Renal cortex interstitium (tissue), 15 donors: ENCODE measurements at places on chromosomes 4 and X. TPM values are rescaled to one million over a fixed set of nuclear protein-coding genes. Genes with fewer than 3 reads are reported as not detected.

- no peak for DNase-seq
These were observed 5.3 kb upstream of the TRMT2B start for GRCh38 chrX:101057093-101057714.

DNA sequence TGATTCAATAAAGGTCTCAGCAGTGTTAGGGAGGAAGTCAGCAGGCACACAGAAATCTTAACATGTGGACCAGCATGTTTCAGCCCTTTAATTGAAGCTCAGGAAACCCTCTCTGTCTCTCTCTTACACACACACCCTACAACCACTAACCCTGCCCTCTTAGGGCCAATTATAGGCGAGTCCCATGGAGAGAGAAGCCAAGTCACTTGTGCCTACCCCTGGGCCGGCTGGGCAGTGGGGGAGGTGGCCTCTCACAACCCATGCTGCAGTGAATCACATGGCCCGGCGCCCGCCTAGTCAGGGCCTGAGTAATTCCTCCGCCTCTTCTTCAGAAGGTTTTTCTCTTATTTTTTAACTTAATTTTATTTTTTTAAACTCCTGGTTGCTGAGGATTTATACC lies 3.7 kb downstream of the FGD1 start:
- DNase-seq = no peak

DNA sequence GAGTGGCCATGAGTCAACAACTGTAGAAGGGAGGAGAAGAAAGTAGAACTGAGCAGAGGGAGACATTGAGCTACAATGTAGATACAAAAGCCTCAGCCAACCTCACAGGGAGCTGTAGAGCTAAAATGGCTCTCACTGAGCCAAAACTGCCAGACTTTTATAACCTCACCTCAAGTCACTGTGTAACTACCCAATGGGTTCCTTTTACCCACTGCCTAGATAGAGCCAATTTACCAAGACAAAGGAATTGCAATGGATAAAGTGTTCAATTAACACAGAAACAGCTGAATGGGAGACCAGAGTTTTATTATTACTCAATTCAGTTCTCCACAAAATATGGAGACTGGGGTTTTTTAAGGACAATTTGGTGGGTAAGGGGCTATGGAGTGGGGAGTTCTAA lies 938.9 kb upstream of the GRIA3 start:
- DNase-seq = no peak

DNA sequence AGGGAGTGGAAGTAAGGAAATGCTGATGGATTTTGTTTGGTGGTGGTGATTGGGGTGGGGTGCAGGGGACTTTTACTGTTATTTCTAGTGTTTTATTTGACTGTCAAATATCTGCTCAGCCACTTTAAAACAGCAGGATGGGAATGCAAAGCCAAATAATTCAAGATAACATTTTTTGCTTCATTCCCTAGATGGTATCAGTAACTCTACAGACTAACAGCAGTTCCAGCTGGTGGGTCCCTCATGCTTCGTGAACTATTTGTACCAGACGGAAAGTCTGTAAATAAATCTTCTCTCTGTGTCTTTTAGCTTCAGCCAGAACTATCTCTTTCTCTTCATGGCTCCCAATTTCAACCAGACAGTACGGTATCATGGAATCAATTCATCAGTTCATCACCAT lies 27.5 kb downstream of the GPR143 start:
- no peak for DNase-seq

GRCh38 chrX:19625612-19626011 lies 110.3 kb upstream of the MAP3K15 start:
- no peak for DNase-seq

DUSP21 gene
- not detected for polyA plus RNA-seq

PAK3 gene
- 7.2 TPM for polyA plus RNA-seq

MAGEA1 gene
- polyA plus RNA-seq = not detected

CDKL2 gene
- 10.5 TPM for polyA plus RNA-seq
